ENCODE measurements at places on chromosomes 4 and X.

DNA sequence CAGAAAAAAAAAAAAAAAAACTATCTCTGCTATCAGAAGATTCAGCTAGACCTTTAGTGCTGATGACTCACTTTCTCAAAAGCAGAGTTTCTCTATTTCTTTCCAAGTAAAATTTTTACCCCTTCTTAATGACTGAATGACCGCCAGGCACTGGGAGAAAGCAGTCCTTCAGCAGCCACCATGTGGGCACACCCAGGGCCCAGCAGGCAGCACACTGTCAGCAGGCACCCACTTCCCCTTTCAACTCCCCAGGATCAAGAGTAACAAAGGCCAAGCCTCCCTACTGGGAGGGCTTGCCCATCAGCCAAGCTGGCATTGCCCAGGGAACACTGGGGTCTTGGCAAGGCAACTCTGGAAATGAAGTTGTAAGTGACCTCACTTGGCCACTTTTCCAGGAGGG is 201.9 kb upstream of the MAMLD1 start:
- no peak for DNase-seq

DNA sequence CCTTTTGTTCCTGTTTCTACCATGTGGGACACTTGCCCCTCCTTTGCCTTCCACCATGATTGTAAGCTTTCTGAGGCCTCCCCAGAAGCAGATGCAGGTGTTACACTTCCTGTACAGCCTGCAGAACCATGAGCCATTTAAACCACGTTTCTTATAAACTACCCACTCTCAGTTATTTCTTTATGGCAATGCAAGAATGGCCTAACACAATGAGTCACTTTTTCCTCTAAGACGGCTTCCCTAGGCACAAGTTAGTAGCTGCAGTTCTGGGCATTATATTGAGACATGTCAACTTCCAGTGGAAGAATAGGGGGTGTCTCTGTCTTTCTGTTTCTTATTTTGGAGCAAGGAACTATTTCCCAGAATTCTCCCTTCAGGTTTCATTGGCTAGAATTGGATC is 32.9 kb upstream of the DIPK2B start:
- no peak for DNase-seq

GRCh38 chr4:151436093-151436518 is 27.1 kb downstream of the FHIP1A start:
- no peak for DNase-seq

- no peak for DNase-seq
These were observed 7.9 kb downstream of the FRMD7 start for GRCh38 chrX:132119821-132120515.

DNA sequence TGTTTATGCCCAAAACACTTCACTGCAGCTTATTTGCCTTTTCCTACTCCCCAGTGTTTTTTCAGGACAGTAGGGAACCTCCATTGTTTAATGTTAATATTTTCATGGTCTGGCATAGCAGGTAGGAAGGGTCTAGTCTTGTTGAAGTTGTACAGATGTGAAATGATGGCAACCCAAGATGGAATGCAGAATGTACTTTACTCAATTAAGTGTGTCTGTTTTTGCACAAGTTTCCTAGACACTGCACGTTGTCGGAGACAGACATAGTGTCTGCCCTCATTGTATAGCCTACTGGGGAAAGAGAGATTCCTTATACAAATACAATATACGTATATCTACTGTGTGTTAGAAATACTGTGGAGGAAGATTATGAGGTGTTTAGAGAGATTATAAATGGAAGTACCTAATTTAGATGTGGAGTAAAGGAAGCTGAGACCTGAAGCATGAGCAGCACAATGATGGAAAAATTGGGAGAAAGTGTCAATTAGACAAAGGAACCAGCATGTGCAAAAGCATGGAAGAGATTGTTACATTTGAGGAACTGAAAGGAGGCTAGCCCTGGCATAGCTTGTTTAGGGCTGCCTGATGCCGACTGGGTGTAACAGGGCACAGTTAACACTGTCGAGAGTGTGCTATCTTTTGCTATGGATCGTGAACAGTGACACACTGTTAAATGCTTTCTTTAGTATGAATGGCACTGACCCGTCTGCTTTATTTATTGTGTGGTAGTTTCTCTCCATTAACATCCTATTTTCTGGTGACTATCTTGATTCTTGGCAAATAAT is 18.4 kb downstream of the CPEB2 start:
- DNase-seq: no peak

DNA sequence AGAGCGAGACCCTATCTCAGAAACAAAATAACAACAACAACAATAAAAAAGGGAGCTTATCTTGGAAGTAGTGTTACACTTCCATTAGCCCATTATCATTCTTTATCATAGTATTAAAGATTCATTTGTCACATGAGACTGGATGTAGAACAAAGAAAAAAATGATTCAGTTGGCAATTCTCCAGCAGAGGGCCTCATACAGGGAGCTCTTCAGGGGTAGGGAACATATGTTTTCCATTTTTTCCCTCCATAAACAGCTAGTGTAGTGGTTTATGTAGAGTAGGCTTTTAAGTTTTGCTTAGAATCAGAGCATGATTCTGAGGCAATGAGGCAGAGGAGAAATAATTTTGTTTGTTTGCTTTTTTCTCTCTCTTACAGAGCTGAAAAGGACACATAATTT is 5.8 kb downstream of the CPE start:
- no peak for DNase-seq

DNA sequence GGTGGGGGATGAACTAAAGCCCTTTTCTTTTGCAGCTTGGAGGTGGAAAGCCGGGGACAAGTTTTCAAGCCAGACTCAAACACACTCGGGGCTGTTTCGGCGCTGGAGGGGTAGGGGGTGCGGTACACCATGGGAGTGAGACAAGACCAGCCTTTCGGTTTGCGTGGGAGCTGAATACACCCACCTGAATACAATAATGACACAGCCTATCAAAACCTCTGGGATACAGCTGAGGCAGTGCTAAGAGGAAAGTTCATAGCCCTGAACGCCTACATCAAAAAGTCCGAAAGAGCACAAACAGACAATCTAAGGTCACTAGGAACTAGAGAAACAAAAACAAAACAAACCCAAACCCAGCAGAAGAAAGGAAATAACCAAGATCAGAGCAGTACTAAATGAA is 163.3 kb downstream of the ATRX start:
- DNase-seq: no peak

DNA sequence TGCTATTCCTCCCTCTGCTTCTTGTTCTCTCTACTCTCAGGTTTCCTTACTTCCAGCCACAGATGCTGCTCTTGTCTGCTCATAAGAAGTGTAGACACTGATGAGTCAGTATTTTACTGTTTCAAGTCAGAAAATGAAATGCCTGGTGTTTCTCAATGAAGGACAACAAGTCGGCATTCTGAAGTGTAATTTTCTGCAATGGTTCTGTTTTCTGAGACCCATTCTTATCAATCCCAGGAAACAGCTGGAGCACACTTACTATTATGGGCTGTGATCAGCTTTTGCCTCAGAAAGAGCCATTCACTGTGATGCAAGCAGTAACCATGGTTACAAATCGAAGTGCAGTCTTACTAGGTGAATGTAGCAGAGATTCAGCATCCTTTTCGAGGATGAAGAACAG is 42.0 kb downstream of the SLC4A4 start:
- no peak for DNase-seq

DNA sequence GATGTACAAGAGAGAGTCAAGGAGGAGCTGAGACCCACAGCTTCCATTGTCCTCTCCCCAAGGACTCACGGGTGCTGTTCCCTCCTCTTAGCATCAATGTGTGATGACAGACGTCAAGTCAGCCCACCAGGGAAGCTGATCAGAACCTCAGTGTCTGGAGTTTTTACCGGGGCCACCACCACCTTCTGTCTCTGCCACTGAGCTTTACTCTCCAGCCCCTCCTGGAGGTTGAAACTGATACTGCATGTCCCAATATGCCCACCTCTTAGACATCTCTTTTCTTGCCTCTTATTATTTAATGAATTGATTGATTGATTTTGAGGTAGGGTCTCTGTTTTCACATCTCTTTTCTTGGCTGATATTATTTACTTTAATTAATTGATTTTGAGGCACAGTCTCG is 10.3 kb upstream of the AKAP17A start:
- peak; percentile 43 for DNase-seq

- DNase-seq: no peak
These were observed 13.3 kb downstream of the USP27X start for GRCh38 chrX:49892542-49892941.

DNA sequence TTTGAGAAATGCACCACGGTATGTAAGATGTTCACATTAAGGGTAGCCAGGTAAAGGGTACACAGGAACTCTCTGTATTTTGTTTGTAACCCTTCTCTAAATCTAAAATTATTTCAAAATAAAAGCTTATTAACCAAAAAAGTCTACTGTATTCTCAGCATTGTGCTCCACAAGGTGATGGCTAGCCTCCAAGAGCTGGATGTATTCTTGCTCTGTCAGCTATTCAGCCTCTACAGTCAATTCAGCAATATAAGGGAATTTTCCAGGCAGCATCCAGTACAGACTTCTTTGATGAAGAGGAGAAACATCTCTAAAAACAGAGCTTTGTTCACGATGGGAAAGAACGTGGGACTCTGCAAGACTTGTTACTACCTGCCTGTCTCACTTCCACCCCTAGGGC is 63.5 kb upstream of the MAOA start:
- DNase-seq: no peak

- DNase-seq: no peak
These were observed 18.0 kb upstream of the TBC1D14 start for GRCh38 chr4:6891436-6892170.

GRCh38 chrX:14922437-14922836 is 49.2 kb downstream of the MOSPD2 start:
- DNase-seq: no peak

DNA sequence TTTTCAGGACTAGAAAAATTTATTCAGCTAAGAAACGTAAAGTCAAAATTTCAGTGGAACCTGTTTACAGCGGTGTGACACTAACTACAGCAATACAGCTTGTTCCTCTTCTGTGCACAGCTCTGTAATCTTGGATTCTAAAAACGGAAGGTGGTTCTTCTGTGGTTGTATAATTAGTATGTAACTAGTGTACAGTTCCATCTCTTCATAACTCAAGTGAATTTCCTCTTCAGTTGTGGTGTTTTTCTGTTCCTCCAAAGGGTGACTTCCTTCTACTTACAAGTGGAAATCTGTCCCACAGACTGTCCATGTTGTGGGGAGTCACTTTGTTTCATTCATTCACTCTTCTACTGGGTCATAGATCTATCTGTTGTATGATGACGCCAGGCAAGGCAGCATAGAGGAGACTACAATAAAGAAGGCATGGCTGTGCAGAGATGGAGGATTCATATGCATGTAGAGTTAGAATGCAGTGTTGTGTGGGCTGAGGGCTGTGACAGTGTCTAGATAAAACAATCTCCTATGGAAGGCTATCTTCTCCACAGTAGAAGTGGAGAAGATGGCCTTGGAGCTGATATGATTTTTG is 5.4 kb downstream of the DAPP1 start:
- no peak for DNase-seq

DNA sequence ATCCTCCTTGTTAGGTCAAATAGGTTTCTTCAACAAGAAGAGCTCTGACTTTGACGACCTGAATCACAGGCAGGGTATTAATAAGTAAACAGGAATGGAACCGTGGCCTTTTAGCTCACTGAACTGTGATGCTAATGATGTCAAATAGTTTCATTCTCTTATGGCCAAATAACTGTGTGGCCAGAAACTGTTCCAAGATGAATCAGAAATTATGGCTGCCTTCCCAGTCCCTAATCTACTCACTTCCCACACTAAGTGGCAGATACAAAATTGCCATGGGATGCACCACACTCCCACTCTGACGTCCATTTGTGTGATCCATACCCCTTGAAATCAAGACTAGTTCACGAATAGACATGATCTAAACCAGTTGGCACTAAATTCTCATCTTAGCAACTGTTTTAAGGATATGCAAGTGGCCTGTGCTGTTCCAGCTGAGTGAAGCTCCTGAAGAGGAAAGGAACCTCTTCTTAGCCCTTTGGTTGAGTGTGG is 455.4 kb downstream of the IL15 start:
- DNase-seq: no peak

GRCh38 chrX:65925005-65925404 is 114.9 kb downstream of the VSIG4 start:
- DNase-seq: no peak

DNA sequence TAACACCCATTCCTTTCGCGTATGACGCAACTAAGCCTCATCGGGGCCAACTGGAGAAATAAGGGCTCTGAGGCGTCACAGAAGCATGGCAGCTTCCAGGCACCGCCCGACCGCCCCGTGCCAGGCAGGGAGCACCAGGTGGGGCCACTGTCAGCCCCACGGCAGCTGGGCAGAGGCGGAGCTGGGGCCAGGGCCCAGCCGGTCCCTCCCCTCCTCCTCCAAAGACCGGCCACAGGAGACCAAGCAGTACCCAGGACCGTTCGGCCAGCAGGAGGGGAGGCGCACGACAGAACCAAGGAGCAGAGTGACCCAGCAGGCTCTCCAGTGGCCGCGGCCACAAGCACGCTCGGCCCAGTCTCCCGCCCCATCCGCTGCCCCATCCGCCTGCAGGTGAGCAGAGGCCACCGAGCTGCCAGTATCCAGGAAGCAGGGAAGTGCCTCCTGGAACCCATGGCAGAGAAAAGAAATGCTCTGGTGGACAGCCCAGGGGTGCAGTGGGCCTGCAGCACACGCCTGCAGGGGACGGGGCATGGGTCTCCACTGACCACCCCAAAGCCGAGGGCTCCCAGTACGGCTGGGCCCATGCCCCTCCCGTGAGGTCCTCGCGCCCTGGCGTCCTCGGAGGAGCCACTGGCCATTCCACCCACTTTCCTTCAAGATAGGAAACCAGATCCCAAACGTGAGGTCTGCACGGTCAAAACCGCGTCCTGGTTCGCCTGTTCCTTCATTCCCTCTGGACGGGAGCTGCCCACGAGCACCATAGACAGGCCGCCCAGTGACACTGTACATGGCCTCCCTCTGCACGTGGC is 9.6 kb downstream of the CTBP1 start:
- DNase-seq: no peak

DNA sequence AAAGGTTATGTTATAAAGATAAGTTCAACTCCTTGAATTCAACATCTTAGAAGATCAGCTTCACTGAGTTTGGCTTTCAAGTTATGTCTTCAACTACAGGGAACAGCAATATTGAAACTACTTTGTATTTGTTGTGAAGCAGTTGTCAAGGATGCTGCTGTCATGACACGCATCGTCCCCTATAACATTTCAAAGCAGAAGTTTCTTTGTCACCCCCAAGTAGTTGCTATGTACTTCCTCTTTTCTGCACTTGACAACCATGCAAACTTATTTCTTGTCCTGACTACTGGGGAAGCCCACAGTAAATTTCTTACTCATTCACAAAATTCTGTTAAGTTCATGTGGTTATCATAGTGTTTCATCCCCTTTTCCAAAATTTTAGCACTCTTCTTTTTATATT is 14.3 kb downstream of the ANTXR2 start:
- DNase-seq: no peak

DNA sequence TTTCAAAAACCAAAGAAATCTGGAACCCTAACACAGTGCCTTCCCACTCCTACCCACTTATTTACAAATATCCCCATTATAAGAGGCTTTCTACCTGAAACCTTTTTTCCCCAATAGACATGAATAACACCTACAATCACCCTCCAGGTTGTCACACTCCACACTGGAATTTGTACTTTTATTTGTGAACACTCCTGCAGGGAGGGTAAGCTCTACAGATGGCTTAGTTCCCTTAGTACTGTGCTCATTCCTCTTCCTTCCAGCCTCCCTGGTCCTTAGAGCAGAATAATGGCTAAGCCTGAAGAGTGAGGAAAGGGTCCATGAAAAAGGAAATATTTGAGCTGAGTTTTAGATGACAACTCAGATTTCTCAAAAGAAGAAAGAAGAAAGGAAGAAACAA is 22.2 kb upstream of the SULT1E1 start:
- DNase-seq: no peak

GRCh38 chr4:8000721-8001491 is 61.2 kb upstream of the AFAP1 start:
- DNase-seq: no peak

All from stimulated activated CD4-positive, alpha-beta T cell treated with anti-CD3 and anti-CD28 coated beads, TNF-alpha, amount 100 ng/mL, for 4 hours (primary cell).